AG10803 (cell line): ENCODE measurements at places on chromosomes 7 and 10.

DNA sequence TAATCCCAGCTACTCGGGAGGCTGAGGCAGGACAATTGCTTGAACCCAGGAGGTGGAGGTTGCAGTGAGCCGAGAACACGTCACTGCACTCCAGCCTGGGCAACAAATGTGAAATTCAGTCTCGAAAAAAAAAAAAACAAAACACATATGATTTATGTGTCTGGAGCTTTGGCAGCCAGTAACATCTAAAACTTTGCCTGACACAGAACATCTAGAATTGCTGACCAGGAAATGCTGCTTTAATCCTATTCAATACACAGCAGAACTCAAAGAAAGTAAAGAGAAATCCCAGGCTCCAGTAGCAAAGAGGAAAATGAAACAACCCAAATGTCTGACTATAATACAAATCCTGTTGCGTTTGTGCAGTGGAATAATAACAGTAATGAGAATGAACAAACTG, 4.5 kb upstream of the CCDC6 start:
- no peak for DNase-seq

GRCh38 chr10:13340068-13340467, 8.0 kb downstream of the SEPHS1 start:
- no peak for DNase-seq

DNA sequence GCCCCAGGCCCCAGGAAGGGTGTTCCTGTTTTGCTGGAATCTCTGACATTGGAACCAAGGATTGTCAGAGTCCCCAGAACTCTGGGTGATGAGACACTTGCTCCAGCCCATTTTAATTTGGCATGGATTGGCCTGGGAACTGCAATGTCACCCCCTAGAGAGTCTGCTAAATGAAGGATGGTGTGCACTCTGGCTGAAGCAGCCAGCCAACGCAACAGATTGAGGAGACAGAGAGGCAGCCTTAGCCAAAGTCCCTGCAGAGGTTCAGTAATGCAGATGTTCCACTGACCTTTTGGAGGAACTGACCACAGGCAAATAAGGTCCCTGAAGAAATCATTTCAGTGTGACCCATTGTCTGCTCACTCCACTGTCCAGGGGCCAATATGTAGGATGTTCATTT, 13.4 kb downstream of the LRRC18 start:
- DNase-seq: no peak

DNA sequence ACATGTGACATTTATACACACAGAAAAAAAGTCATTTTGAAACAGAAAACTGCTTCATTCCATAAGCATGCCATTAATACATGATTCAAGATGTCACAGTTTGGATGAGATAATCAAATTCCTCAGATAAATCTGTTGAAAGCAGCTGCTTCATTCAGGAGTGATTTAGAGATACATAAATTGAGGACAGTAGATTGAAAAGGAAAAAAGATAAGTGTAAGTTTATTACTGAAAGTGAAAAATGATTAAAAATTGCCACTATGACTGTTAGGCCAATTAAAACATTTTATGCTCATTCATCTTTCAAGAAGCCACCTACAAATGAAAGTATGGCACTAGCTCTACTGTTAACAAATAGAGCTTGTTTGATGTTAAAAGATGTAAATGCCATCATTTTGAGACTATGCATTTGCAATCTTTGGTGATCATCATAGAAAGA, 136.9 kb upstream of the CDK6 start:
- DNase-seq: peak; percentile 53

- no peak for DNase-seq
These were observed 169.6 kb upstream of the FAM171A1 start for GRCh38 chr10:15540727-15541126.

DNA sequence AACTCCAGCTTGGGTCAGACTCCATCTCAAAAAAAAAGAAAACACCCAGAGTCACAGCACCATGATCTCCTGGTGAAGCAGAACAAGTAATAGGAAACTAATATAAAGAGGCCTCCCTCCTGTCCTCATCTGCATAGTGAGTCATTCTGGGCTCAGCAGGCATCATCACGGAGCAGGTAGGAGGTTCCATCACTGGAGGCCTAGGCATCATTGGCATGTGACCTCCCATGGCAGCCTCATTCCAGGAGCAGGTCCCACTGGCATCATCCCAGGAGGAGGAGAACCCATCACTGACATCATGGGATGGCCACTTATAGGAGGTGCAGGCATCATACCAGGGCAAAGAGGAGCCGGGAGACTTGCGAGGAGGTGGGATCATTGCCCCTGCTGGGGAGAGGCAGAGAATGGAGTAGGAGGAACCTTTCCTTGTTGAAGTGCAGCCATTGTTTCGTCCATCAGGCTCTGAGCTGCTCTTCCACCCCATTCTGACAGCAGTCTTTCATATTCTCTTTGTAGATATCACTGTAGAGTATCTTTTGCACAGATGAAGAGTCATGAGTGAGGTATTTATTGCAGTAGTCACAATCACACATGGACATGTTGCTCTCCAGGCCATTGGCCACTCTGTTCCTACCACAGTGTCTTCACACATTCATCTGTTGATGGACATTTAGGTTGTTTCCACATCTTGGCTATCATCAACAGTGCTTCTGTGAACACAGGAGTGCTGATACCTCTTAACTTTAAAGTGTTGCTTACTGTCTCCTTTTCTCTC, 73.8 kb downstream of the OSBPL3 start:
- DNase-seq: no peak

DNA sequence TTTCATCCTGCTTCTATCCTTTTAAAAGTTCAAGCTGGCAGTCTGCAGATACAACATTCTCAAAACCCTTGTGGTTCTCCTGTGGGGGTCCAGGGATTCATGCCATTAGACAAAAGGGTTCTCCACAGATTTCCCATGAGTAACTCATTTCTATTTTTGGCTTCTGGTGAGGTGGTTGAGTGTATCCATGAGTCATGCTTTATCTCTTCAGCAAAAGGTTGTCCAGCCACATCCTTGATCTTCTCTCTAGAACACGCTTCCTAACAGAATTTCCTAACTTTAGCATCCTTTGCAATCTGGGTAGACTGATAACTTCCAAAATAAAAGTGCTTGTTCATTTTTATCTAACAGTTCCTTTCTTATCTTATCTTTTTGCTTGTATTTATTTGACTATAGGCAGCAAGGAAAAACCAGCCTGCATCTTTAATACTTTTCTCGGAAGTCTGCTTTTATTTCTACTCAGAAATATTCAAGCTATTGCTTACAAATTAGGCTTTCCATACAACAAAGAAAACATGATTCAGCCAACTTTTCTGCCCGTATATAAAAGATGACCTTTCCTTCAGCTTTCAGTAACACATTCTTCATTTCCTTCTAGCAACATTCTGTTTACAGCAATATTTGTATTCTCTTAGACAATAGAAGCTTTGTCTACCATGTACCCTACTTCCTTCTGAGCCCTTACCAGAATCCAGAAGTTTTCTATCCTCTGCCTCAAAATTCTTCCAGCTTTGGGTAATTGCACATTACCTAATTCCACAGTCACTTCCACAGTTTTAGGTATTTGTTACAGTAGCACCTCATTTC, 79.3 kb upstream of the IL6 start:
- DNase-seq: peak; percentile 83

DNA sequence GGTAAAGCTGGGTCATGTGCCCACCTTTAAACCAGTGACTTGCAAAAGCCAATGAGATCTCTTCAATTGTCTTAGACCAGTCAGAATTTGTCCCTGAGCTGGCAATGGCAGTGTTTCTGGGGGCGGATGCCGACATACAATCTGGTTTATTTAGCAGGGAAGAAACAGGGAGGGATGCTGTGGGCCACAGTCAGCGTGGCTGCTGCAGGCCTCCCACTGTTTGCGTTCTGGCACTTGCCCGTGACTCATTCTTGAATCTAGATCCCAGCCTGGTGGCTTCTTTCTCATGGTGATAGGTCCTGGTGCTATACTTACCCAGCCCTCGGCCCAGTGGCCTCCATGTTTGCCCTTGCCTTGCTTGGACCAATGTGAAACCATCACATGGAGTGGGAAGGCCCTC, 3.1 kb upstream of the CPA1 start:
- no peak for DNase-seq

- no peak for DNase-seq
These were observed 23.0 kb downstream of the SFR1 start for GRCh38 chr10:104144931-104145330.

DNA sequence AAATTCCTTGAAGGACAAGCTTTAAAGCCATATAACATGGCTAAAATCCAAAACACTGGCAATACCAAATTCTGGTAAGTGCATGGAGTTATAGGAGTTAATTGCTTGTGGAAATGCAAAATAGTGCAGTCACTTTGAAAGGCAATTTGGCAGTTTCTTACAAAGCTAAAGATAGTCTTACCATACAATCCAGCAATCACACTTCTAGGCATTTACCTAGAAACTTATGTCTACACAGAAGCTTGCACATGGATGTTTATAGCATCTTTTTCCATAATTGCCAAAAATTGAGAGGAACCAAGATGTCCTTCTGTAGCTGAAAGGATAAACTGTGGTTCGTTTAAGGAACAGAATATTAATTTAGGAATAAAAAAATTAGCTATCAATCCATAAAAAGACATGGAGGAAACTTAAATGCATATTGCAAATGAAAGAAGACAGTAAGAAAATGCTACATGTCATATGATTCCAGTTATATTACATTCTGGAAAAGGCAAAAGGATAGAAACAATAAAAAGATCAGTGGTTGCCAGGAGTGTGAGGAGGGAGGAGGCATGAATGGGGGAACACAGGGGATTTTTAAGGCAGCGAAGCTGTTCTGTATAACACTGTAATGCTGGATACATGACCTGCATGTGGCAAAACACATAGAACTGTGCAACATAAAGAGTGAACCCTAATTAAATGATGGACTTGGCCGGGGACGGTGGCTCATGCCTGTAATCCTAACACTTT, 51.9 kb downstream of the GNAT3 start:
- no peak for DNase-seq

DNA sequence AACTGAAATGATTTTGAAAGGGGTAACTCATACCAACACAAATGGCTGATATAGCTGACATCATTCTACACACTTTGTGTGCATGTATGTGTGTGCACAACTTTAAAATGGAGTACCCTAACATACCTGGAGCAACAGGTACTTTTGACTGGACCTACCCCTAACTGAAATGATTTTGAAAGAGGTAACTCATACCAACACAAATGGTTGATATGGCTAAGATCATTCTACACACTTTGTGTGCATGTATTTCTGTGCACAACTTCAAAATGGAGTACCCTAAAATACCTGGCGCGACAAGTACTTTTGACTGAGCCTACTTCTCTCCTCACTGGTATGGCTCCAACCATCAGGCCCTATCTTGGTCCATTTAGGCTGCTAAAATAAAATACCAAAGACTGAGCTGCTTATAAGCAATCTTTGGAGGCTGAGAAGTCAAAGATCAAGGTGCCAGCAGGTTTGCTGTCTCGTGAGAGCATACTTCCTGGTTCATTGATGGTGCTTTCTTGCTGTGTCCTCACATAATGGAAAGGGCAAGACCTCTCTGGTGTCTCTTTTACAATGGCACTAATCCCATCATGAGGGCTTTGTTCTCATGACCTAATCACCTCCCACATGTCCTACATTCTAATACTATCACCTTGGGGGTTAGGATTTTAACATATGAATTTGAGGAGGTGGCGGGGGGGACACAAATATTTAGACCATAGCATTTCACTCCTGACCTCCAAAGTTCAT, 173.3 kb downstream of the CFTR start:
- DNase-seq: no peak

- no peak for DNase-seq
These were observed 17.4 kb downstream of the RGS10 start for GRCh38 chr10:119525116-119525515.

DNA sequence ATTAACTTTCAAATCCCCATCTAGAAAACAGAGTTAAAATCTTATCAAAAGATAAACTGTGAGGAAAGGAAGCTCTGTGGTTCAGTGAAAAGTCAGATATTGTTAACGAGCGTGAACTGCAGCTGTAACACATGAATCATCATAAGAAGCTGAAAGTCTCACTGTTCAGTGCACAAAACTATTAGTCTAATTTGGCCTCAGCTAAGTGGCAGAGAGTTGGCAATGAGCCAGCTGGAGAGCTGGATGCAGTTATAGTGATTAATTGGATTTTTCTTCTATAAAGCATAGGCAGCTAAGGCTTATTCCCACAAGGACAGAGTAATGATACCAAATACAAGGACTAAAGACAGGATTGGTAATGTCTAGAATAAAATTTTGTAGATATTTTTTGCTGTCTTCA, 101.1 kb upstream of the ABCB5 start:
- DNase-seq: peak; percentile 12

GRCh38 chr10:90977855-90978486, 57.1 kb upstream of the ANKRD1 start:
- DNase-seq: no peak

DNA sequence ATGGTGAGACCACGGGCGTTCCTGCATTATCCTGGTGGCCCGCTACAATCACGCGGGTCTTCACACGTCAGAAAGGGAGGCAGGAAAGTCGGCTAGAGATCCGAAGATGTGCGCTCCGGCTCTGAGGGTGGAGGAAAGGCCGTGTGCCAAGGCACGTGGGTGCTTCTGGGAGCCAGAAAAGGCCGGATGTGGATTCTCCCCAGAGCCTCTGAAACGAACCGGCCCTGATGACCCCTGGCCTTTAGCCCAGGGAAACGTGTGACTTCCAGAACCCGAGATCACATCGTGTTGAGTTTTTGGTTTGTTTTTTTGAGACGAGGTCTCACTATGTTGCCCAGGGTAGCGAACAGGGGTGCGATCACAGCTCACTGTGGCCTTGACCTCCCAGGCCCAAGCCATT, 244.2 kb downstream of the ELFN1 start:
- no peak for DNase-seq

- no peak for DNase-seq
These were observed at the start of gene KCNH2 for GRCh38 chr7:150978126-150978789. Gene KCNH2, minus strand, starts transcription at chr7:150978321. Its CDS starts 408 bp downstream, at chr7:150977913.

- peak; percentile 61 for DNase-seq
These were observed 135.5 kb upstream of the FRMD4A start for GRCh38 chr10:14466257-14466656.

DNA sequence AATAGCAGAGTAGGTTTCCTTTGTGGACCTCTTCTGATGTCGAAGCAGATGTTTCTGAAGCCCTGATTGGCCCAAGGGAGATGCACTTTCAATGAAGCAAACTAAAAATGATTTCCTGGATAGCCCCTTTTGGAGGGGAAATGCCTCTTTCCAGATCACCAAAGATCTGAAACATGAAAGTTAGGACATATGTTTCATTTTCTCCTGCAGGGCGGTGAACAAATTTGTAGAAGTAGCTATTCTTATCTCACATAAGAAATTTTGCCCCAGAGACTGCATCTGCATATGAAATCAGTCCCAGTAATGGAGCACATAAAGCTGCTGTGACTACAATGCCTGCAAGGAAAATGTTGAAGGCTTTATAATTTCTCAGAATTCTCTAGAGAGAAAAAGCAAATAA, 56.0 kb downstream of the THSD7A start:
- DNase-seq: no peak

- peak; percentile 65 for DNase-seq
These were observed 15.4 kb upstream of the PRF1 start for GRCh38 chr10:70617798-70618568.

- DNase-seq: no peak
These were observed 4.0 kb downstream of the CRCP start for GRCh38 chr7:66118603-66119002.

GRCh38 chr7:98294798-98295382, 13.4 kb downstream of the BRI3 start:
- DNase-seq: peak; percentile 51

- no peak for DNase-seq
These were observed 154.4 kb upstream of the SH2B2 start for GRCh38 chr7:102132209-102132752.
